ENCODE measurements at places on chromosomes 1 and 21.

GRCh38 chr1:204089044-204089751 is 16.3 kb downstream of the SOX13 start:
- DNase-seq = no peak

GRCh38 chr1:86981482-86982213 is 67.2 kb downstream of the HS2ST1 start:
- DNase-seq = no peak

- no peak for DNase-seq
Observed at GRCh38 chr1:214824763-214825162, 221.8 kb downstream of the CENPF start.

DNA sequence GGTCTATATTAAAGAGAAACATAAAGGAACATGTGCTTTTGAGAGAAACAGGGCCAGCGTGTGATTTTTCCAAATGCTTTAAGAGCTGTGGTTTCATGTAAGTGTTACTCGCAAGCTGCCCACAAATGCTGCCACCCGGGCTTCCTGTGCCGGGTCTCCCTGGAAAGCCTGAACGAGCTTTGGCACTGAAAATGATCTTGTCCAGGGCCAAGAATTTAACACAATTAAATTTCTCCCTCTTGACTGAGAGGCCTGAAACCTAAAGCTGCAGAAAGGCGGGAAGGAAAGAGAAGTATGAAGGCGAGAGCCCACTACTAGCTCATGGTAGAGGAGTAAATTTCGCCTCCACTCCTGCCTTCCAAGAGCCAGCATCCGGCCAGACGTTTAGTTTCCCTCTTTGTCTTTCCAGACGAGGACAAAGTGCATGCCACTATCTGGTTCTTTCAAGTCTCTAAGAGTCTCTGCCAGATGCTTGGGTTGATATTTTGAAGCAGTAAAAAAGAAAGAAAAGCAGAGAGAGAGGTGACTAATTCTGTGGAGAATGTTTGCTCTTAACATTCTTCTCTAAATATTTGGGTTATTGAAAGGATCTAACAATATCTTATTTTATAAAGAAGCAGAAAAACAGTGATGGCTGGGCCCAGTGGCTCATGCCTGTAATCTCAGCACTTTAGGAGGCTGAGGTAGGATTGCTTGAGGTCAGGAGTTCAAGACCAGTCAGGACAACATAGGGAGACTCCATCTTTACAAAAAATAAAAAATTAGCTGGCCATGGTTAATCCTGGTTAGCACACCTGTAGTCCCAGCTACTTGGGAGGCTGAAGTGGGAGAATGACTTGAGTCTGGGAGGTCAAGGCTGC is 100.0 kb upstream of the HNRNPU start:
- DNase-seq = no peak

DNA sequence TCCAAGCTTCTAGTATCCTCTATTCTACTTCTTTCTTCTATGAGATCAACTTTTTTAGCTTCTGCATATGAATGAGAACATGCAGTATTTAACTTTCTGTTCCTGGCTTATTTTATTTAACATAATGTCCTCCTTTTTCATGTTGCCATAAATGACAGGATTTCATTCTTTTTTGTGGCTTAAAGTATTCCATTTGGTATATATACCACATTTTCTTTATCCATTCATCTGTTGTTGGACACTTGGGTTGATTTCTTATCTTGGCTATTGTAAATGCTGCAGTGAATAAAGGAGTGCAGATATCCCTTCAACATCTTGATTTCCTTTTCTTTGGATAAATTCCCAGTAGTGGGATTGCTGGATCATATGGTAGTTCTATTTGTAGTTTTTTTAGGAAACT is 209.6 kb downstream of the GPR52 start:
- no peak for DNase-seq

DNA sequence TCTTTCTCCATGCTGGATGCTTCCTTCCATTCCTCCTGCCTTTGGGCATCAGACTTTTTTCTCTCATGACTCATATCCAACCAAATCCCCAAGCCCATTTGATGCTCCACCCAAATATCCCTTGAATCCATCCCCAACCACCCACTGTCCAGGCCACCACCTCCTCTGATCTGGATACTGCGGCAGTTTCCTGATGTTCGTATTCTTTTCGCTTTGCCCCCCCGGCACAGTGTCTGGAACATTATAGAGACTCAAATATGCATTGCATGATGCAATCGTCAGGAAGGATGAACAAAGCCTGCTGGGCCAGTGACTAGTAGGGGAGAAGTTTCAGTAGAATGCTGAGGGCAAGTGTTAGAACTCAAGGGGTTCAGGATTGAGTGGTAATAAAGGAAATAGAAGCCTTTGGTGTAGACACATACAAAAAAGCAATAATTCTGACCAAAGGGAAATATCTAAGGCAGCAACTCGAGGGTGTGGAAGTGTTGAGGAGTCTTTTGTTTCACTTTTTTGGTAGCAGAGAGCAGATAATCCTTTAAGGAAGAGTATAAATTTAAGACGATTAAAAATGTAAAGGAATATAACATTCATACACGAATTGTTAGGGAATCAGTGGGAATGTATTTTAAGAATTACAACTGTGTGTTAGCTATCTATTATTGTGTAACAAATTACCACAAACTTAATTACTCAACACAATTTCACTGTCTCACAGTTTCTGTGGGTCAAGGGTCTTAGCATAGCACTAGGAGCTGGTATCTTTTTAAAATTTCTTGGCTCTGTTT is 7.5 kb downstream of the S100A11 start:
- DNase-seq = no peak

DNA sequence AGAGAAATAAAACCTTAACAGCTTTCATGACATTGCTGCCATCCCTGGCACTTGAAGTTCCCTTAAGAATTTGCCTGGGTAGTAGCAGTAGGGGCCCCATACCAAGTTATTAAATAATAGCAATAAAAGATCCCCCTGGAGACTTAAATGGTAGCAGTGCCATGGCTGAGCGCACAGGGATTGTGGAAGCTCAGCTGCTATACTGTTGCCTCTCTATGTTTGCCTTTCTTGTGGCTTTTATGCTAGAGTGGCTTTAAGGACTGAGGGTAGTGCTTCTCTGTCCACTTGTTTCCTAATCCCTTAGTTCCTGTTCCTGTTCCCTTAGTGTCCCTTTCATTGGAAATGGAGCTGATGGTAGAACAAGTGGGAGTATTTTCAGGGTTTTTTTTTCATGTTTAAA is 42.1 kb downstream of the NCF2 start:
- DNase-seq = no peak

GRCh38 chr1:201137579-201138310 is 10.8 kb upstream of the ASCL5 start:
- DNase-seq = no peak

DNA sequence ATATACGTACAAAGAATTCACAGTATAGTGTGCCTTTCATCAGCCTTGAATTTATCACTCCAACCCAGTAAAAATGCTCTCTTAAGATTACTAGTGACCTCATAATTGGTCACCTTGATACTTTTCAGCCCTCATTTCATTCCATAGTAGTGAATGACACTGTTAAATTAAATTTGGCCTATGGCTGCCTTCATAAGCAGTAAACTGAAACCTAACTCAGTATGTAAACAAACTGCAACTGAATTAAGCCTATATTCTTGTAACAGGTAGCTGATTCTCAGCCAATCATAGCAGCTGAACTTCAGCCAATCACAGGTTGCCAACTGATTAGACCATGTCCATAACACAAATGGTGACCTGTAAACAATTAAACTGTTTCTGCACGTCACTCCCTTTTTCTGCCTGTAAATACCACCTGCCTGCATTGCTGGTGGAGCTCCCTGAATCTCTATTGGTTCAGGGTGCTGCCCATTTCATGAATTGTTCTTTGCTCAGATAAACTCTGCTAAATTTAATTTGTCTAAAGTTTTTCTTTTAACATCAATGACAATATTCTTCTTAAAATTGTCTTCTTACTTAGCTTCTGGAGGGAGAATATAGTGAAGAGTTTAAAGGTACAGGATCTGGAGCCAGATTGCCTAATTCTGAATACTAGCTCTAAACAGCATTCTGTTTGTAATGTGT is 24.0 kb upstream of the CAMSAP2 start:
- no peak for DNase-seq

DNA sequence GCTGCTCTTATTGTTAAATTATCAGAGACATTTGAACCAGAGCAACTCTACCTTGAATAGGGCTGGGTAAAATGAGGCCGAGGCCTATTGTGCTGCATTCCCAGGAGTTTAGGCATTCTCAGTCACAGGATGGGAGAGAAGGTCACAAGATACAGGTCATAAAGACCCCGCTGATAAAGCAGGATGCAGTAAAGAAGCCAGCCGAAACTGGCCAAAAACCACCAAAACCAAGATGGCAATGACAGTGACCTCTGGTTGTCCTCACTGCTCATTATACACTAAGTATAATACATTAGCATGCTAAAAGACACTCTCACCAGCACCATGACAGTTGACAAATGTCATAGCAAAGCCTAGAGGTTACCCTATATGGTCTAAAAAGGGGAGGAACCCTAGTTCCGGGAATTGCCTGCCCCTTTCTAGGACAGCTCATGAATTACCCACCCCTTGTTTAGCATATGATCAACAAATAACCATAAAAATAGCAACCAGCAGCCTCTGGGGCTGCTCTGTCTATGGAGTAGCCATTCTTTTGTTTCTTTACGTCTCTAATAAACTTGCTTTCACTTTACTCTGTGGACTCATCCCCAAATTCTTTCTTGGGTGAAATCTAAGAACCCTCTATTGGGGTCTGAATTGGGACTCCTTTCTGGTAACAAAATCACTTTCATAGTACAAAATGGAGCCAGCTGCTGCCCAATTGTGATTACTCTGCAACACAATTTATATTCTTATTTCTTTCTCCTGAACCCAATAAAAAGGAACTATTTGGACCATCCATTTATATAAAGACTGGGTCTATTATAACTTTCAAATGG is 179.6 kb downstream of the TGFBR3 start:
- DNase-seq = no peak

DNA sequence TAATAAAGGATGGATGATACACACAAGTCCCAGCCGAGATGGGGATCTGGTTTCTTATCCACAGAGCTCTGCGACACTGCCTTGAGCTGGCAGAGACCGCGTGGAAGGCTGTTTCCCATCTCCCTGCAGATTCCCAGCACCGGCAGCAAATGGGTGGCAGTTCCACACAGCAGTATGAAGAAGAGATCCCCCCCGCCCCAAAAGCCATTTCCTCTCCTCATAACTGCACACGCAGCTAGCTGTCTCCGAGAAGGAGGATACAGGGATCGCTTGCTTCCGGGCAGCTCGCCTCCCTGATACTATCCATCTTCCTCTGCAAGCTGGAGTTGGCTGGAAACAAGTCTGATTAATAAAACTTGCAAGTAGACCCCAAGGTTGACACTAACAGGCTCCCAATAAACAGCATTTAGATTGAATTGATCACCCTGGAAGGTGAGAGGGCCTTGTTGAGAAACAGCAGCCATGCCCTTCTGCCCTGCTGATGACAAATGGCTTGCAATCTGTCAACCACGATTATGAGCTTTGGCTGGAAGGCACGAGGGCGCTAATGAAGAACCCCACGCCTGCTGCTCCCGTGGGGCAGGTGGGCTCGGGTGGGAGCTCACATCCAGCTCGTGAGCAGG is 642.3 kb downstream of the AJAP1 start:
- DNase-seq = no peak

GRCh38 chr1:181208083-181208482 is 119.6 kb downstream of the IER5 start:
- DNase-seq = no peak

DNA sequence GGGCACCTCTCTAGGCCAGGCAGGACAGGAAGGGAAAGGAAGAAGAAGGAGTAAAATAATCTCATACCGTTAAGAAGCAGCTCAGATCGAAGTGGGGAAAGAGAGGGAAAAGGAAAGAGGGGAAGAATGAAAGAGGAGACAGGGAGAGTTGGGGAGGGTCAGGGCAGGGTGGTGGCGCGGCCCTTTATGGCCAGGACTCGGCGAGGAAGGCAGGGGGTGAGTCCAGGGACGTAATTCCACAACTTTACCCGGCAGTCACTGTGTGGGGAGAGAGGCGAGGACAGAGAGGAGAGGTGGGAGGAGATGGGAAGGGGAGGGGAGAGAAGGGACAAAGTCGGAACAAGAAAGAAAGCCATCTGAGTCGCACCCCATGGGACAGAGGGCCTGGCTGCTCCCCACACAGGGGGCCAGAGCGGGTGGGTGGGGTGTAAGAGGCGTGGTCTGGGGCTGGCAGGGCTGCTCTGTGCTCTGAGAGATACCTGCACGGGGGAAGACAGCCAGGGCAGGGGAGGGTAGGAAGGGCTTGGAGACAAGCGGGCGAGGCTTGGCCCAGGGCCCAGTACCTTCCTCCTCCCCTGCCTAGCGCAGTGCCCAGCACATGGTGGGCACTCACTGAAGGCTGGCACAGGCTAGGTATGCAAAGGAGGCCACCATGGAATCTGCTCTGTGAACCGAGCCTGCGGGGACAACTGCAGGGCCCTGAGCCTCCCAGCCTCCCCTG is 49.4 kb downstream of the KIF21B start:
- no peak for DNase-seq

DNA sequence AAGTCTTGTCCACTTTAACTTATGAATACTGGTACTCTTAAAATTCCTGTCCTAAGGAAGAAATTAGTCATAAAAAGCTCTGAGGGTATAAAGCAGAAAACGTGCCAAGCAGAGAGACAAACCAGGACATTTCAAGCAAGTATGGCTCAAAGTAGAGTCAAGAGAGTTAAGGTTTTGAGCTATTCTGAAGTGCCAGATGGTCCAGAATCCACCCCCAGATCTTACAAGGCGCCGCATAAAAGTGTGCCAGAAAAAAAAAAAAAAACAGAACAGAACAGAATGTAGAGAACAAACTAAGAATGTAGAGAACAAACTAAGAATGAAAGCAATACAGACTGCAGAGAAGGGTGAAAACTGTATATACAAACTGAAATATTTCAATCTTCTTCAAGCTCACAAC is 12.5 kb downstream of the EPS15 start:
- no peak for DNase-seq

GRCh38 chr1:246372559-246372958 is 134.5 kb downstream of the SMYD3 start:
- no peak for DNase-seq

DNA sequence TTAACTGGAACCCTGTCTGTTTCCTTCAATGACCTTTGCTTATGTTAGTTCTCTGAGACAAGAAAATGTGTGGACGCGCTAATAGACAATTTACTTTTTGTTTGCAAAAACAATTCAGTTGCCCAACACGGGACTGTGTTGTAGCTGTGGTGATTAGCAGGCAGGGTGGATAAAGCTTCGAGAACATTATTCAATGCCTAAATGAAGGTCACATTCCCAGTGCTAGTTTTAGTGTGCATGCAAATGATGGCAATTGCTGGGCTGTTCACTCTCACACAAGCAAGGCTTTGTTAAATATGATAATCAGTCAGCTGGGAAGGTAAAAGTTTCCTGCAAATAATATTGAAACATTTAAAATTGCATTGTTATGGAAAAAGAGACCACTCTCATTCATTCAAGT is 188.4 kb downstream of the BACH1 start:
- no peak for DNase-seq

DNA sequence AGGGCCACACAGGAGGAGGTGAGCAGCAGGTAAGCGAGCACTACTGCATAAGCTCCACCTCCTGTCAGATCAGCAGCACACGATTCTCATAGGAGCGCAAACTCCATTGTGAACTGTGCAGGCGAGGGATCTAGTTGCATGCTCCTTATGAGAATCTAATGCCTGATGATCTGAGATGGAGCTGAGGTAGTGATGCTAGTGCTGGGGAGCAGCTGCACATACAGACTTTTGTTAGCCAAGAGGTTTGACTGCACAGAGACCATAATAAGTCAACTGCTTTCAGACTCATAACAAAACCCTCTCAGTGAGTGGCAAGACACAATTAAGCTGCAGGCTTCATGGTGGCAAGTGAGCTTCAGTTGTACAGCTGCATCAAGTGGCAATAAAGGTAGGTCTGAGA is 83.4 kb downstream of the PSMG1 start:
- no peak for DNase-seq
